CD4-positive, alpha-beta memory T cell (primary cell): ENCODE measurements at places on chromosomes 4 and X. TPM values are rescaled to one million over a fixed set of nuclear protein-coding genes. Genes with fewer than 3 reads are reported as not detected.

DNA sequence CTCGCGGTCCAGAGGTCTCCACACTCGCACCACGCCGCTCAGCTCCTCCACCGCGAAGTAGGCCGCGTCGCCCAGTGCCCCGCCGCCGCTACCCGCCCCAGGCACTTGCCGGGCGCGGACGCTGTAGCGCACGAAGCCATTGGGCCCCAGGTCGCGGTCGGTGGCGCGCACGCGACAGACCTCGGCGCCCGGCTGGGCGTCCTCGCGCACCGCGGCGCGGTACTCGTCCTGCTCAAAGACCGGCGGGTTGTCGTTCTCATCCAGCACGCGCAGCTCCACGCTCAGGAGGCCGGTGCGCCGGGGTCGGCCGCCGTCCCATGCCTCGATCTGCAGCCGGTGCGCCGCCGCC lies 1.4 kb downstream of the DCHS2 start:
- no peaks in the 10 kb centered on the region for H3K36me3 ChIP-seq
- no peak for DNase-seq
- peaks cover 5% of the 10 kb centered on the region for H3K27me3 ChIP-seq
- H3K4me1 ChIP-seq: no peaks in the 10 kb centered on the region

GRCh38 chr4:120319046-120319767 lies 252.6 kb upstream of the MAD2L1 start:
- no peak for DNase-seq
- no peaks in the 10 kb centered on the region for H3K27me3 ChIP-seq
- no peak overlapping the region for H3K27ac ChIP-seq
- H3K4me1 ChIP-seq: no peaks in the 10 kb centered on the region
- H3K4me3 ChIP-seq: no peak overlapping the region

DNA sequence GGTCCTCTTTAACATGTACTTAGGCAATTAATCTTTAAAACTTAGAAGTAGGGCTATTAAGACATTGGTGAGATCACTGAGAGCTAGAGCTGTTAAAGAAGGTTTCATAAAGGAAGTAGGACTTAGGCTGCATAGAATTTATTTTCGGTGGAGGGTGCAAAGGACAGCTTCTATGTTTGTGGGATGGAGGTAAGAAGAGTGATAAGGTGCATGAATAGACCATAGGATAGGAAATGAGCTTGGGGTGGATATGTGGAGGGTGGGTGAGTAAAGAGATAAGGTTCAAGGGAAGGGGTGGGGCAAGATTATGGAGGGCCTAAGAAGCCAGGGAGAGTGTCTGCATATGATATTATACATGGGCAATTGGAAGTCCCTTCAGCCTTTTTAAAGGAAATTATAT lies 15.9 kb downstream of the RTL9 start:
- H3K27me3 ChIP-seq: no peaks in the 10 kb centered on the region
- no peak overlapping the region for H3K4me3 ChIP-seq
- no peak for DNase-seq
- no peaks in the 10 kb centered on the region for H3K36me3 ChIP-seq
- H3K4me1 ChIP-seq: no peaks in the 10 kb centered on the region

DNA sequence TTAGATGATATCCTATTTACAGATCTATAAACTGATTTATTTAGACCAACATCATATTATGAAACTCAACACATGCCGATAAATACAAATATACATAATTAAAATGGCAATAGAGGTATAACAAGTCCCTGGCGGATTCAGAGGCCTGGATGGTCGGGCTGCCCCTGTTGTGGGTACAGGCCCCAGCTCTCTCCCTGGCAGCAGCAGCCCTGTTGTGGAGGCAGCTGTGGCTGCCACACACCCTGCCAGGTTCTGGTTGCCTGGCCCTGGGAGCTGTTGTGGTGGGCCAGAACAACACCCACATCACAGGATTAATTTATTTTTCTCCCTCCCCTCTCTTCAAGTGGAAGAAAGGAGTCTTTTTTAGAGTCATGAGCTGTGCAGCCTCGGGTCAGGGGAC lies 12.1 kb upstream of the TCEAL2 start:
- no peaks in the 10 kb centered on the region for H3K27me3 ChIP-seq
- H3K36me3 ChIP-seq: no peaks in the 10 kb centered on the region
- no peak overlapping the region for H3K27ac ChIP-seq
- no peaks in the 10 kb centered on the region for H3K4me1 ChIP-seq
- no peak overlapping the region for H3K4me3 ChIP-seq

DNA sequence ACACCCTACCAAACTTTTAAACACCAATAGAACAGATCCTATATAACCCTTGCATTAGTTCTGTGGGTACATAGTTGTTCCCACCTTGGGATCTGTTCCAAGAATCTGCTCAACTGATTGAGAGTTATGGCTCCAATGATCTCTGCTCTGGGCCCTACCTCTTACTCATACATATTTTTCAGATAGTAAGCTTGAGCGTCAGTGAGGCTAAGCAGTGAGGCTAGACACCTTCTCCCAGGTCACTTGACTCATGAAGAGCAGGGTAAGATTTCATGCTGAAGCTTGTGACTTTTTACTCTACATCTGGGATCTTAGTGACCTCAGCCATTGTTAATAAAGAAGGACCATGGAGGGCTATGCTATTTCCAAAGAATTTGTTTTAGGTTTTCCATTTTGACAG lies 23.1 kb upstream of the TNIP3 start:
- H3K27me3 ChIP-seq: no peaks in the 10 kb centered on the region
- H3K36me3 ChIP-seq: no peaks in the 10 kb centered on the region
- no peak for DNase-seq
- H3K4me1 ChIP-seq: peaks cover 58% of the 10 kb centered on the region

- H3K27ac ChIP-seq: no peak overlapping the region
- no peaks in the 10 kb centered on the region for H3K4me1 ChIP-seq
- DNase-seq: no peak
- no peaks in the 10 kb centered on the region for H3K27me3 ChIP-seq
- H3K36me3 ChIP-seq: no peaks in the 10 kb centered on the region
Observed at GRCh38 chrX:33987458-33987857, 144.7 kb downstream of the FAM47A start.

- no peak overlapping the region for H3K27ac ChIP-seq
- no peak for DNase-seq
- no peaks in the 10 kb centered on the region for H3K36me3 ChIP-seq
- no peak overlapping the region for H3K4me3 ChIP-seq
- H3K4me1 ChIP-seq: no peaks in the 10 kb centered on the region
- H3K27me3 ChIP-seq: no peaks in the 10 kb centered on the region
Observed at GRCh38 chr4:141605425-141605856, 30.9 kb upstream of the IL15 start.

VMA21 gene
- 28.6 TPM for total RNA-seq

SCML2 gene
- total RNA-seq: 1.7 TPM

VSIG1 gene
- total RNA-seq: 41.9 TPM

GRIA3 gene
- total RNA-seq: not detected
